Activated CD4-positive, alpha-beta T cell treated with anti-CD3 and anti-CD28 coated beads, Interleukin-2, amount 10 ng/mL, durations not matched to agents 24 days and 14 days (primary cell): ENCODE measurements at places on chromosomes 5 and 9. TPM values are rescaled to one million over a fixed set of nuclear protein-coding genes. Genes with fewer than 3 reads are reported as not detected.

DNA sequence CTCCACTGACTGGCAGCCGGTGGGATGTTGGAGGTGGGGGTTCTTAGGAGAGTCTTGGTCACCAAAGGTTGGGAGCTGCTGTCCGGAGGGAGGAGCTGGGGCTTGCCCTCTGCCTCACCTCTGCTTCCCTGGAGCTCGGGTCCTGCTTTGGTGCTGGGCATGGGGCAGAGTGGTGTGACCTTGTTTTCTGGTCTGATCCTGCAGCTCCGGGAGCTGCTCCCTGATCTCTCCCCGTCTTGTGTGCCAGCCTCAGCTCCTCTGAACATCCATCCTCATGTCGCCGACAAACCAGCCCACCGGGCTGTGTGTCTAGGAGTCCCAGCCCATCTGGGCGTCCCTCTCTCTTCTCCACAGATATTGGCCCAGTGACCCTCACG is 18.7 kb downstream of the HMCN2 start:
- no peak for DNase-seq

DNA sequence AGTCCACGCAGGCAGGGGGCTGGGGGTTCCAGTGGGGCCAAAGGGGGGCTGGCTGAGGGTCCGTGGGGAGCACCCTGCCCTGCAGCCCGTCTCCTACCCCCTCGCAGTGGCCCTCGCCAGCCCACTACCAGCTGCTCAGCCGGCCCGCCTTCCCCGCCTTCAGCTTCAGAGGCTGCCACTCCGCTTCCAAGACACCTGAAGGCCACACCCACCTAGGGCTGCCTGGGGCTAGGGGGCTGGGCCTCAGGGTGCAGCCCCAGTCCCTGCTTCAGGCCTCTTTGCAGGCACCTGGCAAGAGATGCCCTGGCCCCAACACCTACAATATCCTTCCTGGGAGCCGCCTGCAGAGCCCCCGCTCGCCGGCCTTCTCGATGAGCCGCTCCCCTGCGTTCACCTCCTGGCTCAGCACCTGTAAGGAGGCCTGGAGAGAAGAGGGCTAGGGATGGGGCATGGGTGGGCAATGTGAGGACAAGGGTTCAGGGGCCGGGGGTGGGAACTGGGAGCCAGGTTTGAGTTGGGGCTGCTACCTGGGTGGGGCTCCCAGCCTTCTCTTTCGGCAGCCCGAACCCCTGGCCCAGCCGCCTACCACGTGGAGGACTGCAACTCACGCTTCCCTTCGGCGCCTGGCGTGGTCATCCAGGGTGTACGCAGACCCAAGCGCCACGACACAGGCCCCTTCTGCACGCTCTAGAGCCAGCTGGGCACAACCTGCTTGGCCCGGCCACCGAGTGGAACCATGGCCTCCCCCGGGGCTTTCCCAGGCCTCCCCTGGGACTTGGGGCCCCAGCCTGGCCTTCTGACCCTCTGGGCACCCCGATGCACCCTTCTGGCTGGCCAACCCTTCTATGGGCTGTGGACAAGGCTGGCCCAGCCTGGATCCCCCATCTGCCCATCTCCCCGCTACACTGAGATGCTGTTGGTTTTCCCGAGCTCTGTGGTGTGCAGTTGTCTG is 1.7 kb downstream of the STPG3 start:
- no peak for DNase-seq

Gene HMMR
- 29.1 and 30.8 TPM in 2 replicates for total RNA-seq

DNA sequence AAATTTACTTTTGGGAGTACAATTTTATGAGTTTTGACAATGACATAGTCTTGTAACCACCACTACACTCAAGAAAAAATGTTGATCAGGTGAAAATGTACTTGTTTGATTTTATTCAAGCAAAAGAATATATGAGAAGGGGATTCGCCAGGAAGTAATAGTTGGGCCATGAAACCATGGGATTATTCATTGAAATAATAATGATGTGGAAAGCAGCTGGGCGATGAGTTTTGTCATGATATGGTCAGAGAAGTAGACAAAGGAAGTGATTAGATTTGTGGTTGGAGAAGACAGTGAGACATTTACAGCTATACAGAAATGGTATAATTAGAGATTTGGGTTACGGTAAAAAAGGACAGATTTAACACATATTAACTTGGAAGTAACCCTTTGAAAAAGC is 11.2 kb downstream of the HMGCR start:
- DNase-seq, result peak; percentile 11

DNA sequence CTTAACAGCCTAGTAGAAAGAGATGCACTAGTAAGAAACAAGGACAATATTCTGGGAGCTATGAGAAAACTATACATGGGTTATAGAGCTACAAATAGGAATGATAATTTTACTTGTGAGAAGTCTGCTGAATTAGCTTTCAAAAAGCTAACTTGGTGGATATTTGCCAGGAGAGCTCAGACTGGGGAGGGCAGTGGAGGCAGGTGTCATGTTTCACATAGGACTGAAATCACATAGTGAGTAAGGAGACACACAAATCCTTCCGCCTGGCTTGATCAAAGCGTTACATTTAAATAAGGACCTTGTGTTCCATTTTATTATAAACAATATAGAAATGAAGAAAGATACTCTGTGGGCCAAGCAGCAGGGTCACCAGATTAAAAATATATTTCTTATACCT is 235.0 kb downstream of the ISL1 start:
- DNase-seq, result no peak

Gene SLC45A2
- not detected in 2 replicates for total RNA-seq

Gene FBP2
- total RNA-seq, result not detected in 2 replicates
